ENCODE measurements at places on chromosomes 2 and 18.

GRCh38 chr18:79348066-79348465 is 47.7 kb upstream of the NFATC1 start:
- DNase-seq, result no peak

GRCh38 chr18:48813321-48813720 is 137.4 kb downstream of the SMAD7 start:
- no peak for DNase-seq

GRCh38 chr2:233252227-233252626 is 754 bp downstream of the ATG16L1 start:
- DNase-seq, result no peak

GRCh38 chr2:112001136-112001715 is 53.8 kb upstream of the TMEM87B start:
- DNase-seq, result peak; percentile 23

- DNase-seq, result peak; percentile 69
Observed at GRCh38 chr18:31741097-31741735, 19.5 kb downstream of the SLC25A52 start.

GRCh38 chr2:30336978-30337841 is 105.9 kb downstream of the LBH start:
- peak; percentile 16 for DNase-seq

GRCh38 chr18:26286008-26286407 is 59.8 kb downstream of the TAF4B start:
- no peak for DNase-seq

DNA sequence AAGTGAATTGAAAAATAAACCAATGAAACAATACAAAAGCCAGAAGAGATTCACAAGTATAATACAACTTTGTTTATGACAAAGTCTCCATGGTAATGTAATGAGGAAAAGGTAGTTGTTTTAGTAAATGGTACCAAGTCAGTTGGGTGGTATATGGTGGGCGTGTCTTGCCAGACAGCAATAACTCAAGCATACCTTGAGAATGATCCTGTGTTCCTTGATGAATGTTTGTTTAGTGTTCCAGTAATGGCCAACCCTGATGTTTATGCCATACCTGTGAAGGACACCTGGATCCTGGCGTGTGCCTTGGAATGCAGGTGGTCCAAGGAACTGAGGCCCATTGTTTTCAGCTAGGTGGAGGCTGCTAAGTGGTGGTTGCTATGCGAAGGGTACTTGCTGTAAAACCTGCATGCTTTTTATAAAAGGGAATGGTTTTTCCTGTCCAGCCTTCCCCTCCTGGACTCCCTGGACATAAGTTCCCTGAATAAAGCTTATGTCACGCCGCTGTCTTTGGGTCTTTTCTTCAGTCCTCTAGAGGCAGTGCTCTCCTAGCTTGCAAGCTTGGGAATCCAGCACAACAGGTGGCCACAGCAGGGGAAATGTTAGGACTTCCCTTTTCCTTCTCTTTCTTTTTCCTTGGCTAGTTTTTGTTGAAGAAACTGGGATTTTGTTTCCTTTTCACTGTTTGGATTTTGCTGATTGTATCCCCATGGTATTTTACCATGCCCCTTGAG is 54.7 kb downstream of the MTA3 start:
- DNase-seq, result no peak

DNA sequence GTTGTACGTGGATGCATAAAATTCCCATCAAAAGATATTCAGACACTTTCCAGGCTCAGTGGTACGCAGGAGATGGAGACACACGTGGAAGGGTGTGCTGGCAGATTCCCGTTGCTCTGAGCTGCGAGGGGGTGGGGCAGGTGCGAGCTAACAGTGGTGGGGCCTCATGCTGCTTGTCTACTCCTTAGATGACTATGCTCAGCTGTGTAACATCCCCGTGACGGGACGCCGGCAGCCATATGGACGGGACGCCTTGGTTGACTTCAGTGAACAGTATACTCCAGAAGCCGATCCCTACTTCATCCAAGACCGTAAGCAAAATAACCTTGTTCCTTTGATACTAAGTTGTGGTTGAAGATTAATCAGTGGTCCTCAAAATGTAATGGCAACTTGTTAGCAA is 87.5 kb upstream of the RASGRP3 start:
- DNase-seq, result no peak

- DNase-seq, result no peak
Observed at GRCh38 chr2:55712477-55713060, 18.9 kb upstream of the PNPT1 start.

DNA sequence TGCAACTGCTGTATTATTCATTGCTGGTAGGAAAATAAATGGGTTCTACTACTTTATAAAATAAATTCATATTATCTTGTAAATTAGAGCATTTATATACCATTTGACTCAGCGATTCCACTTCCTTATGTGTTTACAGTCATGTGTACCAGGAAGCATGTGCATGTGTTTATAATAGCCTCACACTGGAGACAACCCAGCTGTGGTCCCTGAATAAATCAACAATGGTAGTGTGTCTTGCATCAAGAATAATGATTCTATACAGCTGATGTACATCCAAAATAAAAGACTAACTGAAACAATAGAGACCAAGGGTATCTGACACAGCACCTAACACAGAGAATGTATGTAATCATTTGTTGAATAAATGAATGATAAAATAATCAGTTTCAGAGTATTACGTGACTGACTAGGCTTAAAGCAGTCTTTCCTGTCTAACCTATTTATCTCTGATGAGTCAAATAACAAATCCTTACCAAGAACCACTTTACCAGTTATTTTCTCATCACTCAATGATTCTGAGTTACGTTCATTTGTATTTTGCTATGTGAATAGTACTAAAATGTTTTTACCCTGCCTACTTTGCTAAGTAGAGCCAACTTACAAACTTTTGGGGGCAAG is 216.8 kb downstream of the UBE2E3 start:
- no peak for DNase-seq

- peak; percentile 61 for DNase-seq
Observed at GRCh38 chr2:96138179-96139145, at the start of gene ASTL. Gene ASTL, minus strand, starts transcription at chr2:96138502. Its CDS starts 66 bp downstream, at chr2:96138436.

DNA sequence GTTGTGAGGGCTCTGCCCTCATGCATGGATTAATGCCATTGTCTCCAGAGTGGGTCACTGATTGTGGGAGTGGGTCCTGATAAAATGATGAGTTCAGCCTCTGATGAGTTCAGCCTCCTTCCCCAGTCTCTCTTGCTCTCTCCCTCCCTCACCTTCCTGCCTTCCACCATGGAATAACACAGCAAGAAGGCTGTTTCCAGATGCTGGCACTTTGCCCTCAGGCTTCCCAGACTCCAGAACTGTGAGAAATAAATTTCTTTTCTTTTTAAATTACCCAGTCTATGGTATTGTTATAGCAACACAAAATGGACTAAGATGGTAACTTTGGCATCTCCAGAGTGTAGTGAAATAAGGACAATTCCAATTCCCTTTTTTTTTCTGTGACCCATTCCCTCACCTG is 47.1 kb upstream of the MAP4K3 start:
- DNase-seq, result no peak

- DNase-seq, result no peak
Observed at GRCh38 chr2:75021672-75022071, 63.2 kb downstream of the POLE4 start.

DNA sequence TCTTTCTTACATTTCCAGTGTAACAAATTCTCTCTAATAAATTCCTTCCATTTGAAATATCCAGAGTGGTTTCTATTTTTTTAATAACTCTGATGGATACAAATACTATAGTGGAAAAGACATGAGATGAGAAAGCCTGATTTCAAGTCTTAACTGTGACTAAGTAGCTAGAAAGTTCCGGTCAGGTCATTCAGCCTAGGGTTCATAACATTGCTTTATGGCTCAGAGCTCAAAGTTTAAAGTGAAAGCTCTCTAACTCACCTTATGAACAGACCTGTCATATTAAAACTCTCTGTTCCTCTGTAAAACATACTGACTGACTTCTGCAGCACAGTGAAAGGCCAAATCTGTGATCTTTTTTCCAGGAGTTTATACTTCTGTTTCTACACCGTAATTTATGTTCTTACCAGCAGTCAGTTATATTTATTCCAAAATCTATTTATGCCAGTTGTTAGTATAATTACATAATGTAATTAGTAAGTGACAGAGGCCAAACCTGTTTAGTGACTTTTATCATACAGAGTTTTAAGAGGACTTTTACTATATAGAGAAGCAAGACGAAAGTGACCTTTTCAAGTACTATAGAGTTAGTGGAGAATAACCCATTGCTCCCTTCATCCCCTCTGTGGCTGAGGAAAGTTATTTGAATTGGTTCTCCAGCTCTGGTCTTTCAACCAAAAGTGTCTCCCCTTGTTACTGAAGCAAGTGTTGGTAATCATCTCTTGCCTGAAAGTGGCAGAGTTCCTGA is 118.8 kb upstream of the PDE1A start:
- no peak for DNase-seq

Data from hematopoietic multipotent progenitor cell treated with erythropoietin and hydrocortisone succinate and interleukin-3 and kit ligand, for 8 days (in vitro differentiated cells).